ENCODE measurements at places on chromosomes 7 and 10. TPM values are rescaled to one million over a fixed set of nuclear protein-coding genes. Genes with fewer than 3 reads are reported as not detected.

Gene SEMA3E
- not detected for total RNA-seq

Gene TMEM229A
- total RNA-seq, result not detected

DNA sequence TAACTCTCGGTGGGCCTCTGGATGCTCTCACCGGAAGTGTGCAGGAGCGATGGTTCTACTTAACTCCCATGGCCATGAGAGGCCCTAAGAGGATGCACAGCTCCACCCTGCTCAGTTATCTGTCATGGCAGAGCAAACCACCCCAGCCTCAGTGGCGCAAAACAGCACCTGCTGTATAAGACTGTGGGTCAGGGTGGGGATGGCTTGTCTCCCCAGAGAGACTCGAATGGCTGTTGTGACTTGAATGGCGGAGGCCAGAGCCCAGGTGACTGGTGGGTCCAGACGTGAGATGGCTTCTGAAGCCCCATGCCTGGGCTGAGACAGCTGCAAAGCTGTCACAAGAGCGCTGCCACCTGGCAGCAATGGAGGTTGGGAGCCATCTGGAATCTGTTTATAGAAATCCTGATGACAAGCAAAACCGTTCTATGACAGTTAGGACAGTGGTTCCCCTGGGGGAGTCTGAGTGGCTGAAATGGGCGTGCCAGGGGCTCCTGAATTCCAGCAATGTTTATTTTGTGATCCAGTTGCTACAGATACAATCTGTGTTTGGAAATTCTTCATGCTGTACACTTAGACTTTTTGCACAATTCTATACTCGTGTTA is 490.5 kb downstream of the TCERG1L start:
- H3K27ac ChIP-seq, result no peak overlapping the region
- DNase-seq, result no peak
- no peak overlapping the region for H3K4me3 ChIP-seq
- H3K4me1 ChIP-seq, result no peaks in the 10 kb centered on the region
- H3K36me3 ChIP-seq, result no peaks in the 10 kb centered on the region

- peaks cover 37% of the 10 kb centered on the region for H3K27me3 ChIP-seq
- H3K4me1 ChIP-seq, result no peaks in the 10 kb centered on the region
- no peak for DNase-seq
- no peak overlapping the region for H3K4me3 ChIP-seq
- H3K36me3 ChIP-seq, result no peaks in the 10 kb centered on the region
Observed at GRCh38 chr10:6654571-6654970, 74.5 kb upstream of the PRKCQ start.

- no peak overlapping the region for H3K4me3 ChIP-seq
- no peaks in the 10 kb centered on the region for H3K36me3 ChIP-seq
Observed at GRCh38 chr7:7944619-7945282, 23.8 kb upstream of the GLCCI1 start.

All from heart left ventricle (tissue), 16 donors.